Body of pancreas (tissue), 4 donors: ENCODE measurements at places on chromosomes 12 and 14.

GRCh38 chr12:12171991-12172511 lies 94.8 kb downstream of the LRP6 start:
- no peak for DNase-seq

GRCh38 chr12:4506430-4506829 lies 32.3 kb upstream of the RAD51AP1 start:
- no peak for DNase-seq

DNA sequence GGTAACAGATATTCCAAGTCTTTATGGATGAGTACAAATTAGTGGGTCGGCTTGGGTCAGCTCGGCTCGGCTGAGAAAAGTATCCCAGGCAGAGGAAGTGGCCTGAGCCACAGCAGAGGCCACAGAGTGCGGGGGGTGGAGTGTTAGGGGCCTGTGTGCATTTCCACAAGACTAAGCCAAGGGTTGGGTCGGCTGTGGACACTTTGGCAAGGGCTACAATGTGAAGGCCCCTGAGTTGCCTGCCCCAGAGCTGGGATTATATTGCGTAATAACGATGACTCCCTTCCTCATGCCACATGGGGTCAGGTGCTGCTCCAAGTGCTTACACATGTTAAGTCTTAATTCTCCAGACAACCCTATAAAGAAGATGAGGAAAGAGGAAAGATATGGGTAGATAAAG lies 11.4 kb downstream of the EVL start:
- DNase-seq: no peak

- no peak for DNase-seq
Measured at GRCh38 chr12:15693228-15693911, 95.8 kb downstream of the EPS8 start.

- no peak for DNase-seq
Measured at GRCh38 chr12:110424237-110424636, 20.7 kb upstream of the ANAPC7 start.

- DNase-seq: no peak
Measured at GRCh38 chr14:54353694-54354093, 43.1 kb upstream of the CDKN3 start.
